ENCODE measurements at places on chromosomes 1 and 21.

DNA sequence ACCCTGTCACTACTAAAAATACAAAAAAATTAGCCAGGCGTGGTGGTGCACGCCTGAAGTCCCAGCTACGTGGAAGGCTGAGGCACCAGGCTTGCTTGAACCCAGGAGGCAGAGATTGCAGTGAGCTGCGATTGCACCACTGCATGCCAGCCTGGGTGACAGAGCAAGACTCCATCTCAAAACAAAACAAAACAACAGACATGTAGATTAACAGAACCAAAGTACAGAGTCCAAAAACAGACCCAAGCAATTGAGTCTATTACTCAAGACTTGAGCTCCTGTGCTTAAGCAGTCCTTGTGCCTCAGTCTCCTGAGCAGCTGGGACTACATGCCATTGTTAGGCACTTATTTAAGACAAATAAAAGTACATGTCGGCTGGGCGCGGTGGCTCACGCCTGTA, 9.5 kb upstream of the ACOT11 start:
- DNase-seq: no peak

DNA sequence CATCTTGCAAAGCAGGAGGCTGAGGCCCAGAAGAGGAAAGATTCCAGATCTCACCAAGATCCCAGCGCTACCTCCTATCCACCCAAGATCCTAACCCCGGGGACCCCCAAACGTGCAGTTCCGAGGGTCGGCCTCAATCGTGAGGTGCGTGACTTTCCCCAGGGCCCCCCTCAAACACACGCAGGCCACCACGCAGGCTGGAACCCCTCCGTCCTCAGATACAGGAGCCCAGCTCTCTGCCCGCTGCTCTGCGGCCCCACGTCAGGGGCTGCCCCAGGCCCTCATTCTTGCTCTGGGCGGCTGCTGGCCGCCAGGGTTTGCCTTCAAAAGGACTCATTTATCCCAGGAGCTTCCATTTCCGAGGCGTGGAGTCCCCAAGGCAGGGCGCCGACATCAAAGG, 39.9 kb downstream of the KRTAP10-1 start:
- DNase-seq: no peak

DNA sequence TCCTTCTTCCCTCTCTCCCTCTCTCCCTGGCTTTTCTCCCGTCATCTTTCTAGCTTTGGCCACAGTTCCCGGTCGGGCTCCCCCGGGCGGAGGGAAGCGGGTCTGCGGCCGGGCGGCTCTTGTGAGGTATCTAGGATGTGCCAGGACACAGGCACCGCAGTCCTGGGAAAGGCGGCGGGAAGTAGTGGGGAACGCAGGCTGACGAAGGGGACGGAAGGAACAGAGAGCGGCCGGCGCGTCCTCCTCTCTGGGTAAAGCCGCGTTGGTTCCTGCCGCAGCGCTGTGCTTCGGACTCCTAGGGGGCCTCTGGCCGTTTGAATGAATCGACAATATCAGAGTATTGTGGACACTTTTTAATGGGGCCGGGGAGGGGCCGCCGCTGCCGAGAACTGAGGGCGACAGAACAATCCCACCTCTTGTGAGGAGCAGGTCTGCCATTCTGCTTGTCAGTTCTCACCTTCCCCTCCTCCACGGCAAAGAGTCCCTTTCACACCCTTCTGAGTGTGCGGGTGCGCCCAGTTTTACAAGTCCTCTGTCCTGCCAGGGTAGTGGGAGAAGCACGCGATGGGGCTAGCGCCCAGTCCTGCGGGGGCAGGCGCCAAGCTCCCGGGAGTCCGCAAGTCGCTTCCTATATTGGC, 1.2 kb upstream of the LHX9 start:
- no peak for DNase-seq

GRCh38 chr1:243475966-243476365, 220.1 kb downstream of the SDCCAG8 start:
- no peak for DNase-seq

GRCh38 chr1:101079341-101079740, 53.8 kb upstream of the DPH5 start:
- no peak for DNase-seq

GRCh38 chr21:36965720-36966065, 776 bp downstream of the HLCS start:
- no peak for DNase-seq

- no peak for DNase-seq
Observed at GRCh38 chr1:231478811-231479210, 49.7 kb upstream of the TSNAX start.

- DNase-seq: no peak
Observed at GRCh38 chr1:207316141-207316540, 5.3 kb upstream of the CD55 start.

- no peak for DNase-seq
Observed at GRCh38 chr1:165355139-165355976, 1.2 kb downstream of the LMX1A start.

GRCh38 chr1:59427784-59428183, 130.9 kb downstream of the FGGY start:
- no peak for DNase-seq

GRCh38 chr1:167486090-167486824, 32.1 kb downstream of the CD247 start:
- no peak for DNase-seq

GRCh38 chr1:236829085-236829484, 34.0 kb downstream of the MTR start:
- DNase-seq: no peak

- peak; percentile 79 for DNase-seq
Observed at GRCh38 chr1:204431310-204432184, 19.9 kb upstream of the PPP1R15B start.

GRCh38 chr1:3410142-3410925, 44.1 kb upstream of the ARHGEF16 start:
- no peak for DNase-seq
